ENCODE measurements at places on chromosomes 4 and X. TPM values are rescaled to one million over a fixed set of nuclear protein-coding genes. Genes with fewer than 3 reads are reported as not detected.

The PSAPL1 gene
- total RNA-seq: not detected

The ENPEP gene
- 3.3 TPM for total RNA-seq

The CENPVL1 gene
- total RNA-seq: not detected

The HSFX4 gene
- not detected for total RNA-seq

The BMPR1B gene
- total RNA-seq: 1.4 TPM

The NR0B1 gene
- total RNA-seq: not detected

The NLGN3 gene
- 0.38 TPM for total RNA-seq

The SSX4 gene
- not detected for total RNA-seq

The DCAF8L2 gene
- not detected for total RNA-seq

The COL4A6 gene
- total RNA-seq: 7.4 TPM

The TMEM47 gene
- 31.5 TPM for total RNA-seq

The CSAG2 gene
- total RNA-seq: not detected

The CNKSR2 gene
- 0.51 TPM for total RNA-seq

- no peak for DNase-seq
These were observed 171.2 kb upstream of the RPL34 start for GRCh38 chr4:108449129-108449528.

DNA sequence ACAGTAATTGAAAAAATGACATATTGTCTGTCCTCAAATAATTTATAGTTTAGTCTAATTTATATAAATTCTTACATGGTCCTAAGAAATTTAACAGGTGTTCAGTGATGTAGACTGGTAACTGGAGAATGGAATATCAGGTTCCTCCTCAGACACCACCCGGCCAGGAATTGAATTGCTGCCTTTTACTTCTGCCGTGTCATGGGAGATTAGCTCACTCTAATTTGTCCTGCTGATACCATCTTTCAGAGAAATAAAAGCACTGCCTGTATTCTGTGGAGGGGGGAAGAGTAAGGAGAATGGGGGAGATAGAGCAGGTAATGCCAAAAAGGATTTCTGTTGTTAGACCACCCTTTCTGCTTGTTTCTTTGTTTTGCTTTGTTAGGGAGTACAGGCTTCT, 125.2 kb upstream of the KLHL4 start:
- no peak for DNase-seq

- DNase-seq: no peak
These were observed 34.1 kb downstream of the GPAT3 start for GRCh38 chr4:83569987-83570386.

GRCh38 chrX:45322820-45323219, 122.1 kb upstream of the DIPK2B start:
- no peak for DNase-seq

GRCh38 chrX:40749681-40750494, 14.5 kb upstream of the MED14 start:
- no peak for DNase-seq

DNA sequence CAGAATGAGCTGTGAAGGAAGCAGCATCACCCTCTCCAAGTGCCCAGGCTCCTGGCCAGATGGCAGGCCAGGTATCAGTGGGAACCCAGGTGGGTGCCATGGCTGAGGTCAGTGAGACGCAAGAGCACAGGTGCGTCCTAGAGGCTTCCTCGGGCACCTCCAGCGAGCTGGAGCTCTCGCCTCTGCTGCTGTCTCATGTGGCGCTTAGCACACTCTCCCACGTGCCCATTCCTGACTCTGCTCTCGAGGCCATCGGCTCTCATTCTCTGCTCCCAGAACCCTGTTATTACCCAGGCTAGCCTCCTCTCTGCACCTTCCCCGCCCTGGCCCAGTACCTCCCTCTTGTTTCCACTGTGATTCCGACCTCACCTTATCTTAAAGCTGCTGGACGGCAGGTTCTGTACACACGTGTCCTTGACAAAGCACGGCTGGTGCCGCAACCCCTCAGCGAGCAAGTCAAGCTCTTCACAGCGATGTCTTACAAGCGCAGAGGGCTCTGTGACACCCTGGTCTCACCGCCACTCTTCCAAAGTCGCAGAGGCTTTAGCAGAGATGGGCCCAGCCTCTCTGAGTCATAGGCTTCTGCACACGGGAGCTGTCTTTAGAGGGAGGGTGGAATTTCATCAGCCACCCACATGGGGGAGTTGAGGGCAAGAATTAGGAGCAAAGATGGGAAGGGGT, 15.4 kb upstream of the MSANTD1 start:
- DNase-seq: no peak

- no peak for DNase-seq
These were observed 16.8 kb downstream of the SULT1B1 start for GRCh38 chr4:69743476-69744156.

- no peak for DNase-seq
These were observed 1.3 kb downstream of the TMEM165 start for GRCh38 chr4:55397126-55397436.

- DNase-seq: no peak
These were observed 93.4 kb downstream of the TMA16 start for GRCh38 chr4:163587867-163588266.

- peak; percentile 58 for DNase-seq
These were observed 125.8 kb downstream of the PPEF1 start for GRCh38 chrX:18833071-18833731.

- DNase-seq: no peak
These were observed 158.5 kb downstream of the SH3KBP1 start for GRCh38 chrX:19728915-19729314.

DNA sequence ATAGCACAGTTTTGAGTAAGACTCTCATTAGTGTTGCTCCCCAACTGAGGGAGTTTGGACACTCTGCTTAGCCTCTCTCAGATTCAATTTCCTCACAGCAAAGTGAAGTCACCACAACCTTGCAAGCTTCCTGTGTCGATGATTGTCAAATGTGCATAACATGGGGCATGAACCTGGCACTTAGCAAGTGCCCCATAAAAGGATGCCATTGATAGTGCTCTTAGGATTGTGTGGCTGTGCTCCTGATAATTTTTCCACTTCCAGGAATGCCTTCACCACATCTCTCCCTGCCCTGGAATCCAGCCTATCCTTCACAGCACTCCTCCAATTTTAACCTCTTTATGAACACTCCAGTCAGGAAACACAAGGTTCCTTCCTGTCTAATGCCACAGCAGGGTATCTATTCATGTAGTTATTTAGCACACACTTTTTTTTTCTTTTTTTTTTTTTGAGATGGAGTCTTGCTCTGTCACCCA, 309.4 kb downstream of the PPP3CA start:
- DNase-seq: no peak

DNA sequence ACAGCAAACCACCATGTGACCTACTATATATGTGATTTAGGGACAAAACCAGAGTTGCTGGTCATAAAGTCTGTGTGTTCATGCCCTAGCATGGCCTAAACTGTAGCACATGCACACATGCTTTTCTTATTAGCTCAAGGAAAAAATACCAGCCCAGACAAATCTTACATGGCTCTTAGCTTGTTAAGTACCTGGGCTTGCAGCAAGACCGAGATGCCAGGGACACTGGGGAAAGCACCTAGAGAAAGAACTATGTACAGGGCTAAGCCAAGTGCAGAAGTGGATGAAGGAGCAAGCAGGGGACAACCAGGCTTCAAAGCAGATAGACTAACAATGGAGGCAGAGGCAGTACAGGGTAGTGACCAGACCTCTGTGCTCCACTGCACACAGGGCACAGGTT, 3.4 kb upstream of the GABRE start:
- DNase-seq: no peak

DNA sequence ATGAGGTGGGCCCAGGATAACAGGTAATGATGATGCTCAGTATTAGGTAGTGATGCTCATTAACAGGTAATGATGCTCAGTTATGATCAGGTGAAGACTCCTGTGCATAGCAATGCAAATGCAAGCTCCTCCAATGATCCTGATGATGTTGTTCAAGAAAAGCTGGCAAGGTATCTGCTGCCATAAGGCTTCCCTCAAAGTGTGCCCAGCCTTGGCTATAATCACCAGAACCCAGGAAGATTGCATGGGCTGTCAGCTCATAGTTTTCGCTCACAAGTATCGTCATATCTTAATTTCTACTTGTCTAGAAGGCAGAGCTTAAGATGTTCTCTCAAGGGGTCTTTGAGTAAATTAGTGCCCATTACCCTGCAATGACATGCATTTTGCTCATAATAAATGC, 366.2 kb upstream of the CLNK start:
- DNase-seq: no peak

DNA sequence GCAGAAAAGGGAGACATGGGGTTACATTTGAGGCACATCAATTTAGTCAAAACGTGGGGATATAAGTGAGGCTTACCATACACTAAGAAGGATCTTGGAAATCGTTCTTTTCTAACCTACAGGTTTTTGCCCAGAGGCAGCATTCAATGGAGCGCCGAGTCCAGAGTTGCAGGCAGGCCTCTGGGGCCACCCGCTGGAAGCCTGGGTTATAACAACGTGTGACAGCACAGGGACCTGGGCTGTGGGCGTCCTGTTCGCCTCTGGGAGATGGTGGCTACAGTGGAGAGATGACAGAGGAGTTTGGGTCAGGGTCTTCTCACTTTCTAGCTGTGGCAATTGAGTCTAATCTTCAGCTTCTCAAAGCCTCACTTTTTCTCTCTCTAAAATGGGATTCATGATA, 53.9 kb downstream of the ENPP6 start:
- peak; percentile 69 for DNase-seq

Data from Right ventricle myocardium superior (tissue), 1 donor.